ENCODE measurements at places on chromosomes 7 and 10.

GRCh38 chr10:121732656-121733445 lies 134.6 kb upstream of the FGFR2 start:
- no peak for DNase-seq

- no peak for DNase-seq
Measured at GRCh38 chr7:27897441-27897847, 157.5 kb downstream of the TAX1BP1 start.

GRCh38 chr10:23917251-23917840 lies 291.6 kb upstream of the KIAA1217 start:
- DNase-seq, result no peak

GRCh38 chr7:7002418-7003062 lies 176.5 kb upstream of the CCZ1B start:
- DNase-seq, result no peak

DNA sequence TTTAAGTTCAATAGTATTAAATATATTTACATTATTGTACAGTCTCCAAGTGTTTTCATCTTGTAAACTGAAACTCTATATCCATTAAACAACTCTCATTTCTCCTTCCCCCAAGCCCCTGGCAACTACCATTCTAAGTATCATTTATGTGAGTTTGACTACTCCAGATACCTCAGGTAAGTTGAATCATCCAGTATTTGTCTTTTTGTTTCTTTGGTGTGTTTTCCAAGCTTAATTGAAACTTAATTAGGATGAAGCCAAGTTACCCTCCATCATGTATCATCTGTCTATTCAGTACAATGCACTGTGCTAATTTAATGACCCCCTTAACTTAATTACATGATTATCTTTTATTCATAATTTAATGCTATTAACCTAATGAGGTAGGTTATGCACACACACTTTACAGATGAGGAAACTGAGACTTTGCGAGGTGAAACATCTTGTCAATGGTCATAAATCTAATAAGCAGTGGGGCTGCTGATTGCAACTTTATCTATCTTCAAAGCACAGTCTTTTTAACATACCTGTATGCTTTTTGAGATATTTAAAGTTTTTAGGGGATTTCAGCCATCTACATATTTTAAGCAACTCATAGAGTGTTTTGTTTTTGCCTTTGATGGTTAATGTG lies 663 bp downstream of the MACC1 start:
- DNase-seq, result no peak

- DNase-seq, result no peak
Measured at GRCh38 chr7:29332875-29333855, 138.6 kb downstream of the CHN2 start.

GRCh38 chr7:136938476-136938875 lies 70.0 kb downstream of the CHRM2 start:
- no peak for DNase-seq

DNA sequence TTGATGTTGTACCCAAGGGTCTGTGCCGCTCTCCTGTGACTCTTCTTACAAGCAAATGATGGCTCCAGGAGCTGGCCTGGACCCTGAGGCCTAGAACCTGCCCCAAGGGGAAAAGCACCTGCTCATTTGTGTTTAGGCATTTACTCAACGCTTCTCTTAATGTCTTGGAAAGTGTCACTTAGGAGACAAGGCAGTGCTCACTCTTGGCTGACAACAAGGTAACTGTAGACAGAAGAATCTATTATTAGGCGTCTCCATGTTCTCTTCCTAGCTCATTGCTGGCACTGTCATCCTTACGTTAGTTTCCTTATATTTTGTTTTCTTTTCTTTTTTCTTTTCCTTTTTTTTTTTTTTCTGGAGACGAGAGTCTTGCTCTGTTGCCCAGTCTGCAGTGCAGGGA lies 38.1 kb upstream of the SUN1 start:
- DNase-seq, result no peak

DNA sequence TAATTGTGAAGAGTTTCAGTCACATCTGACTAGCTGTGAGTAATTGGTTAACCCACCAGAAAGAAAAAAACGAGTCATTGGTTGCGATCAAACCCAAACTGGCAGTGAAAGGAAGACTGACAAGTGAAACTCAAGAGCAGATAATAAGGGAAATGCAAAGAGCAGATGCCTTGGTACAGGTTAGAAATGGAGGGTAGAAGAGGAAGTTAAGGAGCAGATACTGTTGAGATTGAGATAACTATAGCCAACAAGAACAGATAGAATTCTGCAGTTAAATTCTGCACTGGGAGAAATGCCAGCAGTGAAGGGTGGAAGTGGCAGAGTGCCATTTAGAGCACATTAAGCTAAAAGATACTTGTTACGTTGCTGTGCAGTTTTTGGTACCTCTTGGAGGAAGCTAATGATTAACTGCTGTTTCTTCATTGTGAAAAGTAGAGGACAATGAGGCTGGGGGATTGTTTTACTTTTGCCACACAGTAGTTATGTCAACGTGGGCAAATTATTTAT lies 65.8 kb downstream of the CDK13 start:
- DNase-seq, result no peak

- no peak for DNase-seq
Measured at GRCh38 chr10:3046981-3047547, 20.3 kb upstream of the PFKP start.

DNA sequence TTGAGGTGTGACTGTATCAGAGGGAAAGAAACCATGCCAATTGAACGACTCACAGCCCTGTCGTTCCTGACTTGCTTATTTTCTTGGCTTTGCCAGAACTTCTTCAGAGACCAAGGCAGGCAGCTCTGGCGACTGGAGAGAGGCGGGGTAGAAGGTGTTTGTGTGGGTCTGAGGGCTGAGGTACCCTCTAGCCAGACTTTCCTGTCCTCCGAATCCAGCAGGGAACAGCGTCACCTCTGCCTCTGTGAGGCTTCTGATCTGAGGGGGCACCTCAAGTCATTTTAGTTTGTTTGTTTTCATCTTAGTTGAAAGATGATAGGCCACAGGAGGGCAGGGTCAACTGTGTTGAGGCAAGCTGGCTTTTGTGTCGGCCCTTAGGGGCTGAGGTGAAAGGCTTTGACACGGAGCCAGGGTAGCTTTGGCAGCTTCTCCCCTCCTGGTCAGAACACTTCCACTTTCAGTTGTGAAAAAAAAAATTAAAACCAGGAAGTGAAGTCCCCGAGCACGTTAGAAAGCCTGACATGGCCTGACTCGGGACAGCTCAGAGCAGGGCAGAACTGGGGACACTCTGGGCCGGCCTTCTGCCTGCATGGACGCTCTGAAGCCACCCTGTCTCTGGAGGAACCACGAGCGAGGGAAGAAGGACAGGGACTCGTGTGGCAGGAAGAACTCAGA lies 1.9 kb downstream of the ACSL5 start:
- DNase-seq, result no peak

Measured in HTR-8/SVneo (cell line).